ENCODE measurements at places on chromosomes 2 and 18.

- DNase-seq = no peak
Measured at GRCh38 chr2:46333912-46334311, 36.7 kb downstream of the EPAS1 start.

- no peak for DNase-seq
Measured at GRCh38 chr2:158021226-158021625, 80.5 kb upstream of the UPP2 start.

DNA sequence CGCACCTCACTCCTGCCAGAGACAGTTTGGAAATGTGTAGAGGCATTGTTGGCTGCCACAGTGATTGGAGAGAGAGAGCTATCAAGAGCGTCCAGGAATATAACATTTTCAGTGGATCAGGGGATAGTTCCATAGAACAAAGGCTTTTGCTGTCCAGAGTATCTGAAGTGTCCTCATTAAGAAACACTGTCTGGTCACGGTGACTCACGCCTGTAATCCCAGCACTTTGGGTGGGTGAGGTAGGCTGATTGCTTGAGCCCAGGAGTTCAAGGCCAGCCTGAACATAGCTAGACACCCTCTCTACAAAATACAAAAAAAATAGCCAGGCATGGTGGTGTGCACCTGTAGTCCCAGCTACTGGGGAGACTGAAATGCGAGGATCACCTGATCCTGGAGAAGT lies 231.1 kb downstream of the MBD5 start:
- no peak for DNase-seq

- DNase-seq = peak; percentile 70
Measured at GRCh38 chr2:127701651-127702394, 526 bp downstream of the SFT2D3 start.

- no peak for DNase-seq
Measured at GRCh38 chr2:144517866-144518747, 1.8 kb downstream of the ZEB2 start.

DNA sequence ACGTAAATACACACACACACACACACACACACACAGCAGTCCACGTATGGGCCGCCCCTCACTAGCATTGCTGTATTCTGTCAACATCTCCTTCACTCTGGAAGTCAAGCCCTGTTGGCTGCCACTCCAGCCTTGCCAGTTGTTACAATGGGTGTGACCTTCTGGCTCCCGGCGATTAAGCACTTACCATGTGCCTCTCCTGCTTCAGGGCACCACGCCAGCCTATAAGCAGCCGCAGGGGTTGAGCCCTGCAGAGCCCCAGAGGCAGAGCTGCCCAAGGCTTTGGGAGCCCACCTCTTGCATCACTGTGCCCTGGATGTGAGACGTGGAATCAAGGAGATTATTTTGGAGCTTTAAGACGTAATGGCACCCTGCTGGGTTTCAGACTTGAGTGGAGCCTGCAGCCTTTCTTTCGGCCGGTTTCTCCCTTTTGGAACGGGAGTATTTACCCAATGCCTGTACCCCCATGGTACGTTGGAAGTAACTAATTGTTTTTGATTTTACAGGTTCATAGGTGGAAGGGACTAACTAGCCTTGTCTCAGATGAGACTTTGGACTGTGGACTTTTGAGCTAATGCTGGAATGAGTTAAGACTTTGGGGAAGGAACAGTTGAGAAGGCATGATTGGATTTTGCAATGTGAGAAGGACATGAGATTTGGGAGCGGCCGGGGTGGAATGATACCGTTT lies 54.5 kb upstream of the ROCK2 start:
- DNase-seq = no peak

DNA sequence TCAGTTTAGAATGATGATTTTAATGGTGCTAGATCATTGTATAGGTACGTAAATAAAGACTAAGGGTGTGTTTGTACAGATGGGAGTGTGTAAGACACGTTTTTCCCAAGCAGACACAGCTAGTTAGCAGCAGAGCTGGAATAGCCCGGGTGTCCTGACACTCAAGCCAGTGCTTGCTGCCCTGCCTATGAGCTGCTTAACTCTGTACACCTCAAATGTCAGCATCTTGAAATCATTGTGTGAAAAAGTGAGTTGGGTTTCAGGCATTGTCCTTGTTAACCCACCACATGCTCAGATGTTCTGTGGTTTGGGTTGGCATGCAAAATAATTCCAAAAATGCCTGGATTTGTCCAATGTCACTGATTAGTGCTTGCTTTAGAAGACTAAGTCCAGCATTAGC lies 13.0 kb upstream of the TET3 start:
- DNase-seq = no peak

DNA sequence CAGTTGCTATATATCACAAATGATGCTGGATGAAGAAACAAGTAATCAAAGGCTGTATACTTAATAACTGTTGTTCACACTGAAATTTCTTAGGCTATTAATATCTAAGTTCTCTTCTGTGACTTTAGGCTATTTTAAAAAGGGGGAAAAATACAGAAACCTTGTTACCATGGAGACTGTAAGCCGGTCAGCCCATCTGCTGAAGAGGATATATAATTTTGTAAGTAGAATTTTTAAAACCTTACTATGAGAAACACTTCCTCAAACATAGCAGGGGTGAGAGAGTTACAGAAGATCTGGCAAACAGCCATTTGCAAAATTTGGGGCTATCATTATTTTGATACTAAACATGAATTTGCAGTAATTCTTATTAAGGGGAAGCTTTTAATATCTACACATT lies 27.8 kb downstream of the CACNB4 start:
- no peak for DNase-seq

GRCh38 chr2:98693477-98693876 lies 37.5 kb downstream of the MGAT4A start:
- no peak for DNase-seq

DNA sequence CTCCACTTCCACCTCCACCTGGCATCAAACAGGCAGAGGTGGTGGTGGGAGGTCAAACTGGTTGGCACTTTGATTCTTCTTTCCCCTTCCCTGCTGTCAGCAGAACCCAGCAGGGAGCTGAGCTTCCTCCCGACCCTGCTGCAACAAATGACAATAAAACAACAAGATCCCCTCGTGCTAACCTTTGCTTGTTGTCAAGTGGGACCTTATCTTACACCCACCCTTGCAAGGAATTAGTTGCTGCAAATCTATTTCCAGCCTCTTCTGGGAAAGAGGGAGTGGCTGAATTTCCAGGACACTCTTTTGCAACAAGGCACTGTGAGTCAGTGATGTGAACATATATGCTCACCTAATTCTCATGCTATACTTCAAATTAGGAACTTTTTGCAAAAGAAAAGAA lies 655.1 kb downstream of the DSC3 start:
- DNase-seq = no peak

DNA sequence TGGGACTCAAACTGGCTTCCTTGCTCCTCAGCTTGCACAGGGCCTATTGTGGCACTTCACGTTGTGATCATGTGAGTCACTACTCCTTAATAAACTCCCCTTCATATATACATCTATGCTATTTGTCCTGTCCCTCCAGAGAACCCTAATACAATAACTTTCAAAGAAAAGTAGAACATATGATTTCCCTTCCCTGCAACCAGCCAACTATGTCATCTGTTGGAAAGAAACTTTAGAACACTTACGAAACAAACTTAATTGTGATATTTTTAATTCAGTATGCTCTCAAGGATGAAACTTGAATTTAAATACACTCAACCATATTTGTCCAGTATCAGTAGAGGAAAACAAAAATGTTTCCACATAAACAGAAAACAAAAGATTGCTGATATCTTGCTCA lies 84.4 kb downstream of the DYM start:
- DNase-seq = no peak

- no peak for DNase-seq
Measured at GRCh38 chr2:74290066-74290465, 53.1 kb downstream of the SLC4A5 start.

GRCh38 chr18:25038261-25038660 lies 313.7 kb downstream of the ZNF521 start:
- DNase-seq = no peak

GRCh38 chr2:239026711-239027361 lies 179.0 kb downstream of the TWIST2 start:
- DNase-seq = no peak
